Activated B cell treated with CpG ODN at 0.5 μM for 24 hours (primary cell): ENCODE measurements at places on chromosomes 5 and 9.

- no peak for DNase-seq
Measured at GRCh38 chr5:107340631-107341030, 330.1 kb downstream of the EFNA5 start.

GRCh38 chr9:118651511-118651910, 717.7 kb downstream of the BRINP1 start:
- DNase-seq: no peak

- DNase-seq: no peak
Measured at GRCh38 chr9:35734096-35734495, 1.6 kb downstream of the CREB3 start.

GRCh38 chr5:74978345-74978744, 74.0 kb downstream of the GCNT4 start:
- no peak for DNase-seq

DNA sequence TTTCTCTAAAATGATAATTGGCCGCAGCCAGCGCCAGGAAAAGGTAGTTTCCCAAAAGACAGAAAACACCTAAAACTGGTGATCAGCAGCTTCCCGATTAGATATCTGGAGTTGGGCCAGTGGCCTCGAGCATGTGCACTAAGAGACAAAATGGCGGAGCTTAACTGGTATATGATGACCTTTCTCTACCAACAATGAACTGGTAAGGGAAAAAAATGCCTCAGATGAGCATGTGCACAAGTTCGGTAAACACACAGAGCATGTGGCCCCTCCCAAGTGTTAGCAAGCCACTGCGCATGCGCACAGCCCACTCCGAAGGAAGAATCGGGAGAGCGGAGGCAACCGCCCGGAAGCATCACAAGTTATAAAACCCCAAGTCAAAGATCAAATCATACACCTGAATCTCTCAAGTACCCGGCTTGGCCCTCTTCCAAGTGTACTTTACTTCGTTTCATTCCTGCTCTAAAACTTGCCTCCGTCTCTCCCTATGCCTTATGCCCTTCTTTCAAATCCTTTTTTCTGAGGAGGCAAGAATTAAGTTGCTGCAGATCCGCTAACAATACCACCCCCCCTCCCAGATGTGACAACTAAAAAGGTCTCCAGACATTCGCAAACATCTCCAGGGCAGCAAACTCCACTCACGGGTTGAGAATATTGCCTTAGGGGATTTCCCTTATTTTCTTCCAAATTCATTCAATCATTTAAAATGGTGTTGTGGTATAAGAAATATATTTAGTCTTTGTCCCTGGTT, 15.0 kb upstream of the PTBP3 start:
- DNase-seq: peak; percentile 53

DNA sequence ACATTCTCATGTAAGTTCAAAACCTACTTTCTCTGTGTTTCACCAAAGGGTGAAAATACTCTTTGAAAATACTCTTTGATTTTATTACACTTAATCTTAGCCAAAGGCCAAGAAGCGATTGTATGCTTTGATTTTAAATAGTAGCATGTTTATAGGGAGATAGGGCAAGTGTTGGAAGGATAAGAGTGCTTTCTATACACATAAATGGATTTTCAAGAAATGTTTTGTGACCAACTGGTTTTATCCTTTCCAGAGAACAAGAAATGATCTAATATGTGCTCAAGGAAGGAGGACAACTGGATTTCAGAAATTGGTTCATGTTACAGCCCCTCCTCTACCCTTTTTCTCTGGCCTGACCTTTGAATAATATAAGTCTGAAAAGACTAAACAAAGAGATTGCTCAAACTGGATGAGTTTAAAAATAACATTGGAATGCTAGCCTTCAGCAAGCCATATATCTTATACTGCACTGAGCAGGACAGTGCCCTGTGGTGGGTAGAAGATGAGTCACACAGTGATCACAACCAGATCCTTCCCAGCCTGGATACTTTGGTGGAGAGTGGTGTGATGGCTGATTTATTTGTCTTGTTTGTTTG, 13.1 kb downstream of the PALM2AKAP2 start:
- DNase-seq: no peak

DNA sequence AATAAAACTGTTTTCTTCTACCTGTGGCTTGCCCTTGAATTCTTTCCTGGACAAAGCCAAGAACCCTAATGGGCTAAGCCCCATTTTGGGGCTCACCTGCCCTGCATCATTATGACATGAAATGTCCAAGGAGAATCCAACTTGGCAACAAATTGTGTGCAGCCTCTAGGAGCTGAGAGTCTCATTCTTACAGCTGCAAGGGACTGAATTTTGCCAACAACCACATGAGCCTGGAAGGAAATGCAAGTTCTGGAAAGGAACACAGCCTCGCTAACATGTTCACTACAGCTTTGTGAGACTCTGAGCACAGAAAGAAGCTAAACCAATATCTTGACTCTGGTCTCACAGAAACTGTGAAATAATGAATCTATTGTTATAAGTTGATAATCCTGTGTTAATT, 94.8 kb upstream of the CDH12 start:
- no peak for DNase-seq

DNA sequence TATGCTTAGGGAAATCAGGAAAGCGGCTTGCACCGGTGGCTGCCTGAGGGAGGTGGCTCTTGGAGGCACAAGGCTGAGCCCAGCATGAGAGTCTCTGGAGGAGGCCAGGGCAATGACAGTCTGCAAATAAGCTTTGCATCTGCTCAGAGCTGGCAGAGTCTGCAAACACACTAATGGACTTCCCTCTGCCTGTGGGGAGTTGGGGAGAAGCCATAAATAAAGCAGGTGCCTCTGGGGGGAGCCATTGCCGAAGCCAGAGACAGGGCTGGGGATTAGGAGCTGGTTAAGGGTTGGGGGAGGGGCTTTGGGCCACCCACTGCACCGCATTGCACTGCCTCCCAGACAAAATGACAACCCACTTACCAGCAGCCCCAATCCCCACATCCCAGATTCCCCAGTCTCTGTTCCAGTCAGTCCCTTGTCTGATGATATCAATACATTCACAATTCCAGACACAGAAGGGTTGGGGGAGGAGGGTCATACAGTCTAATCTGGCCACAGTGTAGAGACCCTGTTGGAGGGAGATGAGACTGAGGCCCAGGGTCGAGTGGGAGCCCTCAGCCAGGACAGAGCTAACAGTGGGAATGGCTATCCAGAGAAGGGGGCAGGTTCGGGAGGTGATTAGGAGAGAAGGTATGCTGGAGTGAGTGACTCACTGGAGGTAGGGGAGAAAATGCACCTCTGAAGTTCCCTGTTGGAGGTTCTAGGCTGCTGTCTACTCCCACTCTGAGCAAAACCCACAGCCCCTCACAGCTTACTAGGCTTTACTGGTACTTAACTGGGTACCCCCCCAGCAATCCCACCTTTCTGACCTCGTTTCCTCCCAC, 53.7 kb downstream of the PAX5 start:
- no peak for DNase-seq

GRCh38 chr5:95668728-95669127, 14.1 kb downstream of the SPATA9 start:
- no peak for DNase-seq

DNA sequence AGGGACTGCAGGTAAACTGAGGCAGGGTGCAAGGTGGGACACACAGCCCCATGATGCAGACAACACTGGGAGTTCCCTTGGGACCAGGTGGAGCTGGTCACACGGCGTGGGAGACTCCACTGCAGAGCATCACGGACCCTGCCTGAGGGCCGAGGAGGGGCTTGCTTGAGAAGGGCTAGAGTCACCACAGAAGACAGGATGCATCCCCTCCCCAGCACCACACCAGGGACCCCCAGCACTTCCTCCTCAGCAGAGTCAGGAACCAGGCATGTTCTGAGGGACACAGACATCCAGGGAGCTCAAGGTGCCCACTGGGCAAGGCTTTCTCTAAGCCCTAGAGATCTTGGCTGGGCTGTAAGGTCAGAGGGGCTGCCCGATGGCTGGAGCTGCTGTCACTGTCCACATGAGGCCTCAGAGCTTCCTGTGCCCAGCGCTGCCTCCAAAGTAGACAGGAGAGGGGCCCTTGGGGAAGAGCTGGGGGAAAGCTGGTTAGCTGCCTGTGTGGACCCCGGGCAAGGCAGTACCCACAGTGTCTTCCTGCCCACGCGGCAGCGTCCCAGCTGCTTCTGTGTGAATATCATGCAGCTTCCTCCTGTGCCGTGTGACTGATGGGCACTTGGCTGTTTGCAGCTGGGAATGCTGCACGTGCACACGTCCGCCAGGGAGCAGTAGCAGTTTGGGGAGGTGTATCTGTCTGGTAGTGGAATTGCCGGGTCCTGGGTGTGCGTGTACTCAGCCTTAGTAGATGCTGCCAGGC, 176.6 kb downstream of the CACNA1B start:
- peak; percentile 4 for DNase-seq

GRCh38 chr5:102223542-102224477, 72.3 kb downstream of the SLCO4C1 start:
- DNase-seq: no peak

GRCh38 chr9:132575811-132576210, 6.6 kb upstream of the BARHL1 start:
- no peak for DNase-seq

DNA sequence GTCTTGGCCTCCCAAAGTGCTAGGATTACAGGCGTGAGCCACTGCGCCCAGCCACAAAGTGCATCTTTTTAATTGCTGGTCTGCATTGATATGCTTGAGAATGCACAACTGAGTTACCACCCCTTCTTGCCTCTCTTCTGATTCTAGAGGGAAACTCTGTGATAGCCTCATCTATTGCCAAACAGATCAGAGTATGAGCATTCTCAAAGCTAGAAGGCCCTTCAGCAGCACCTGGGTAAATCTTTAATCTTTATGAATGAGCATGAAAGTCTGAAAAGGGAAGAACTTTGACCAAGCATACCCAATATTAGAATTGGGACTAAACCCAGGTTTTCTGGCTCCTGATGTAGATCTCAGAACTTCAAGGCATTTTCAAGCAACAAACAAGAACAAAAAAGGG, 298.3 kb upstream of the TNC start:
- DNase-seq: no peak

GRCh38 chr9:20238921-20239320, 383.4 kb downstream of the MLLT3 start:
- DNase-seq: no peak

- no peak for DNase-seq
Measured at GRCh38 chr9:101569741-101570501, 24.8 kb downstream of the PPP3R2 start.

DNA sequence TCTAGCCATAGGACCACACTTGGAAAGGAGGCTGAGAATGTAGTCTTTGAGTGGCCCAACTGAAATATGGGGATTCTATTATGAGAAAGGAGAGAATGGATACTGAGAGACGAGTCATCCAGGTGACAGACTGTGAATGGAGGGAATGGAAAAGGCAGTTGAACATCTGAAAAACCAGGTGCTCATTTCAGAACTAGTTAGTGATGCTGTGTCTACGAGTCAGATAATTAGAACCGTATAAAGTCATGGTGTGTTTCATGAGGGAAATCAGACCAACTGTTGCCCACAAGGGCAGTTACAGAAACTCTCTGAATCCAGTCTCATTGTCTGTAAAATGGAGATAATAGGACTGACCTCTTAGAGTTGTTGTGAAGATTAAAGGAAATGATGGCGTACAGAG, 86.5 kb downstream of the EGFLAM start:
- no peak for DNase-seq

DNA sequence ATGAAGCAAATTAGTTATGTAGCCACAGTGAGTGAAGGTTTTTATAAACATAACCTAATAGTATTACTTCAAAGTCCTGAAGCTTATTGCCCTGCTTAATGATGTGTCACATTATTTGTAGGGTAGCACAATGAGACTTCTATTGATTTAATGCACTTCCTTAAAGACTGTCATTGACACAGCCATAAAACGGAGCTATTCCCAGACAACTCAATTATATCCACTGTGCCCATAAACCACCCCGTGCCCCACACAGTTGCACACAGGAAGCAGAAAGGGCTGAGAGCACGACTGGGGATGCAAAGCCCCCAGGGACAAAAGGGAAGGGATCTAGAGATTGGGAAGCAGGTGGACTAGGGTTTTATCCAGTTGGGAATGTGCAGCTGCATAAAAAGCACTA, 37.0 kb downstream of the TRIM32 start:
- no peak for DNase-seq

- no peak for DNase-seq
Measured at GRCh38 chr5:17482790-17483189, 15.2 kb upstream of the TAF11L2 start.

GRCh38 chr9:123399803-123400378, 43.9 kb downstream of the CRB2 start:
- no peak for DNase-seq

DNA sequence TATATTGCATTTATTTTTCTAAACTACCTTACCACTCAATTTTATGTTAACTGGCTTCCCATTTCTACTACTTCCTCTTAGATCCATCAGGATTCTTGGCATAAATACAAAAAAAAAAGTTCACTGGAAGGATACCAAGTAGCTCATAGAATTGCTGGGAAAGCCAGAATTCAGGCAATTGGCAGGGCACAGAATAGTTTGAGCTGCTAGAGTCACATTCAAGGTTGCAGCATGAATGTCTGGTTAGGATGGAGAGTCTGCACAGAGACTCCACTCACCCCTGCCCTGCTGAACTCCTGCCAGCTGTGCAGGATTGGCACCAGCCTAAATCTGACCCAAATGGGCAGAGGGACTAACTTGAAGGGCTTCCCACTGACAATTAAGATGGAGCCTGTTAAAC, 4.9 kb upstream of the AMACR start:
- DNase-seq: no peak

- DNase-seq: no peak
Measured at GRCh38 chr9:3035579-3036332, 191.9 kb upstream of the PUM3 start.

DNA sequence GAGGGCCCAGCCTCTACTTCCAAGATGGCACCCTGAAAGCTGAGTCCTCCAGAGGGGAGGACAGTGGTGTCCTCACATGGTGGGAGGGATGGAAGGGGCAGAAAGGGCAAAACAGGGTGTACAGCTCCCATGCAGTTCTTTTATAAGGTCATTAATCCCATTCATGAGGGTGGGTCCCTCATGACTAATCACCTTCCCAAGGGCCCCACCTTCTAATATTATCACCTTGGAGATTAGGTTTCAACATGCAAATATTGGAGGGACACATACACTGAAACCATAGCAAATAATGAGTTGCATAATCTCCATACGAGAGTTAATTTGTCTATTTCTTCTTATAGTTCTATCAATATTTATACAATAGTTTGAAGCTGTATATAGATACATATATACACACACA, 5.8 kb upstream of the ZBTB43 start:
- DNase-seq: no peak

- DNase-seq: no peak
Measured at GRCh38 chr5:80632700-80633099, 21.8 kb upstream of the MSH3 start.

DNA sequence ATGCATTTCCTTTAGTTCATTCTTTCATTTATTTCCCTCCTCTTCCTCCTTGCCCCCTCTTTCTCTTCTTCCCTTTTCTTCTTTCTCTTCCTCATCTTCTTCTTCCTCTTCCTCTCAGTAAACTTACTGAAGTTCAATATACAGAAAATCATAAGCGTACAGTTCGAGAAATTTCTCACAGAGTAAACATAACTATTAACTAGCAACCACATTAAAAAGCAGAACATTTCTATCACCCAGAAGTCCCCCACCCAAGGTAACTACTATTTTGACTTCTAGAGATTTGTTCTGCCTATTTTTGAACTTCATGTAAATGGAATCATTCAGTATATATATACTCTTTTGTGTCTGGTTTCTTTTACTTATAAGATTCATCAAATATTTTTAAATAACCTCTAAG, 48.2 kb downstream of the TNFAIP8 start:
- no peak for DNase-seq
